Activated CD8-positive, alpha-beta memory T cell treated with anti-CD3 and anti-CD28 coated beads, Interleukin-2, amount 50 U/mL, for 48 hours (primary cell): ENCODE measurements at places on chromosomes 6 and 20.

GRCh38 chr6:158803733-158804143 is 15.4 kb downstream of the EZR start:
- DNase-seq, result no peak

- DNase-seq, result no peak
These were observed 1.9 kb downstream of the SDC4 start for GRCh38 chr20:45346291-45346718.

GRCh38 chr6:138681627-138682026 is 91.9 kb upstream of the CCDC28A start:
- DNase-seq, result no peak

GRCh38 chr20:59004493-59004762 is 2.6 kb downstream of the CTSZ start:
- DNase-seq, result no peak

DNA sequence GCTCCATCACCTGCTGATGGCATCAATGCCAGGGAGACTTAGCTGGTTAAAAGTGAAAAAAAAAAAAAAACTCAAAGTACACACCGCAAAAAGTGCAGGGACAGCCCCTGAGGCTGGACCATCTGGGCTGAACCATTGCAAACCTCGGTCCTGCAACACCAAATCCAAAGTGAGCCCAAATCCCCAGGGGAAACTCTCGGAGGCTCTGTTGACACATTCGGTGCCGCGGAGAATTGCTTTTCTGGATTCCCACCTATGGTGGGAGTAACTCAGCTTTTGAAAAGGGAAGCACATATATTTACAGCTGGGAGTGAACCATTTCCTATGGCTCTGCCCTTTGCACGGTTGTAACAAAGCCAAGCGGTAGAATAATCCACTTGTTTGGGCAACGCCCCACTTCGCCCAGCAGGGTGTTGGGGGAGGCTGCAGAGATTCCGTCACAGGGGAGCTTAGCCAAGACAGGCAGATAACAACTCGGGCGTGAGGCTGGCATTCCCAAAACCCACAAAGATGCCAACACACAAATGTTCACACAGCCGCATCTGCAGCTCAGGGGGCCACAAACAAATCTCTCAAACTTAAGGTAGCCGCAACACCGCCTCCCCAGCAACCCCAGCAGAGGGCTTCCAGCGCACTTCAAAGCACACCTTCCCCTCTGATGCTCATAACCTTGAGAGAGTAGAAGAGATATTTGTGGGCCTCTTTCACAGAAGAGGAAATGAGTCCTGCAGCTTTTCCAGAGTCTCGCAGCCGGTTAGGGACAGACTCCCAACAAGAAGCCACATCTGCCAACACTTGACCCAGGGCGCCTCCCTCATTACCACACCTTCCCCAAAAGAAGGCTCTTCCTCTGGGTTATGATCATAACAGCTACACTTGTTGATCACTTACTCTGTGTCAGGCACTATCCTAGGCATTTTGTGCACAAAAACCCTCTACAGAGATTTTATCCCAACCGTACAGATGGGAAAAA is 11.4 kb downstream of the ZC3H12D start:
- no peak for DNase-seq

- DNase-seq, result no peak
These were observed 191.9 kb downstream of the BCAS1 start for GRCh38 chr20:53878262-53879047.

GRCh38 chr20:47668313-47669151 is 116.7 kb downstream of the SULF2 start:
- no peak for DNase-seq

DNA sequence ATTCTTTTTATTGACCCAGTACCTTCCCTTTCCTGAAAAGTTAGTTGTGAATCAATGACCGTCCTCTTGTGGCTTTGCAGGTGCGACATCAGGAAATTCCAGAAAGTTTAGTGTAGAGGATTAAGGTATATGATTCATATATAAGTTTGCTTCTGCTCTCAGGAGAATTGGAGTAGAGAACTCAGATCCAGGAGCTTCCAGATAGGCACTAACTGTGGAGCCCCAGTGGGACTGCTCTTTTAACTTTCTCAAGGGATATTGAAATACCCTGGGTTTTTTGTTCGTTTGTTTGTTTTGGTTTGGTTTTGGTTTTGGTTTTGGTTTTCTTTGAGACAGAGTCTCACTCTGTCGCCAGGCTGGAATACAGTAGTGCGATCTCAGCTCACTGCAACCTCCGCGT is 9.5 kb downstream of the TAAR2 start:
- DNase-seq, result no peak
